ENCODE measurements at places on chromosomes 1 and 21.
A peak's percentile ranks its signal among the peaks of the same experiment; 100 is the strongest.

DNA sequence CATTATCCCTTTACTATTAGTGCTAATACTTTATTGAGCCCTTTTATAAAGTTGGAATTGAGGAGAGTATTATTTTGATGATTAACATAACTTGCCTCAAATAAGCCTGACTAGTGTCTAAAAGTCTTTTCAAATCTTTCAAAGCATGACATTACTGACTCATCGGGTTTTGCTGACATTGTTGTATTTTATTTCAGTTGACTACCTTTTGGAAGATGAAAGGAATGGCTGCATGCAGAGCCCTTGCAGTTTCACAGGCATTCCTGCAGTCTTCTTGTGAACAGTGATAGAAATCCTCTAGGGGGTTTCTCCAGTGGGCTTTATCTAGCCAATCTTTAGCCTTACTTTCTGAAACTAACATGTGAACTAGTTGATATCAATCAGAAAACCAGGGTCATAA lies 43.0 kb upstream of the TMEM61 start:
- no peak for DNase-seq

- peak; percentile 12 for DNase-seq
These were observed at the start of gene WNT9A for GRCh38 chr1:227947676-227948492. TSS of gene WNT9A (minus strand) at chr1:227947932. CDS start at chr1:227947887, 45 bp downstream.

DNA sequence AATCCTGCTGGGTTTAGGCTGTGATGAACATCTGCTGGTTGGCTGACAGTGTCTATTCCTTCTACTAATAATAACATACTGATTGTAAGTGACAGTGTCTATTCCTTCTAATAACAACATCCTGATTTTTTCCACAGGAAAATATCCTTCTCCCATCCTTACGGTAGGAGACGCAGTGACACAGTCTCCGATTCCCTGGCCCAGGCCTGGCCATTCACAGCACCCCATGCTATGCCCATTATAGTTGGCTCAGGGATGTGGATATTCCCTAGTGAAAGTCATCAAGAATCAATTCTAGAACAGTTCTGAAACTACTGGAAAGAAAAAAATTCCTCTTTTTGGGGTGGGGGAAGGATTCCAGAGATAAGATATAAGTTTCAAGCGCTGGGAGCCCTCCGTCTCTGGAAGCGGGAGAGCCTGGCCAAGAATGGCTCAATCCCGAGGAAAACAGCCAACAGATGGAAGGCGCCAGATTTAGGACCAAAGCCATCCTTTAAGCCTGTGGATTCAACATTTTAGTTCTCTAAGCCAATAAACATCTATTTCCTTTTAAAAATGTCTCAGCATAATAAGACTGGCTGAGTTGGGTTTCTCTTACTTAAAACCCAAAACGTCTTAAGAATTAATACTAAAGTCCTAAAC lies 88.6 kb downstream of the GPATCH2 start:
- DNase-seq = no peak

- DNase-seq = no peak
These were observed 80.9 kb upstream of the ZC3H12A start for GRCh38 chr1:37393173-37394120.

DNA sequence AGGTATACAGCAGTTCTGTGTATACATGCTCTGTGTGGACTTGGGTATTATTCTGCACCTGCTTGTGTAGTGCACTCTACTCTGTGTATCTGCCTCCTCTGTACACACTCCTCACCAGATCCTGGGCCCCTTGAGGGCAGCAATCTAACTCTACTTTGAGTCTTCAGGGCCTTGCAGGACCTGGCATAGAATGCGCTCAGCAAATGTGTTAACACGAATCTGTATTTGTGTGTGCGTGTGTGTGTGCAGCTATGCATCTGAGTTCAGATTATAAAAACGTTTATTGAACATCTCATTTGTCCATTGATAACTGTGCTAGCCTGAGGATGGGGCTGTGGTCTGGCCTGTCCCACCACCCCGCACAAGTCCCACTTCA lies 3.9 kb upstream of the MEF2D start:
- DNase-seq = no peak

DNA sequence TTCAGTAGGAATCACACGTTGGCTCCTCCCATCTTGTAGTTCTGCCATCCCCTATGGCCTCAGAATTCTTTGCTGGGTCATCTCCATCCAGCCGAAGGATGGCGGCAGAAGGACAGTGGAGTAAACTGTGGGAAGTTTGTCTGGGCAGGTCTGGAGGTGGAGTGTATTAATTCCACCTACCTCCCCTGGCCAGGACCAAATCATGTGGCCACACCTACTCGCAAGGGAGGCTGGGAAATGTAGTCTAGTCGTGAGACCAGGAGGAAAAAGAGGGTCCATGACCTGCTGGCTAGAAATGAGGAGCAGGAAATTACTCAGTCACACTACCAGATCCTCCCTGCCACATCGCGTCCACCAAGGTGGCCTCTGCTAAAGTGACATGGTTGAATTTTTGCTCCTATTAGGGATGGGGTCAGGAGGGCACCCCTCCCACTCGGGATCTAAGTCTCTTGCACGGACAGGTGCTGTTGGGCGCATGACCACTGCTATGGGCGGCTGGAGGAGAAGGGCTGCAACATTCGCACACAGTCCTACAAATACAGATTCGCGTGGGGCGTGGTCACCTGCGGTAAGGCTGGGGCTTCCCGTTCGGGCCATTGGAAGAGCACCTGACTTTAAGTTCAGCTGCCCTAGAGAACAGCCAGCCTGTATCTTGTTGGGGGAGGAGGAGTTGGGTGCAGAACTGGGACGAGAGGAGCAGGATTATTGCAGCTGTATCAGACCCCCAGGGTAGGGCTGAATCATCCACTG lies 19.5 kb downstream of the PLA2G5 start:
- DNase-seq = no peak

GRCh38 chr1:3633344-3634058 lies 8.7 kb downstream of the TPRG1L start:
- no peak for DNase-seq

DNA sequence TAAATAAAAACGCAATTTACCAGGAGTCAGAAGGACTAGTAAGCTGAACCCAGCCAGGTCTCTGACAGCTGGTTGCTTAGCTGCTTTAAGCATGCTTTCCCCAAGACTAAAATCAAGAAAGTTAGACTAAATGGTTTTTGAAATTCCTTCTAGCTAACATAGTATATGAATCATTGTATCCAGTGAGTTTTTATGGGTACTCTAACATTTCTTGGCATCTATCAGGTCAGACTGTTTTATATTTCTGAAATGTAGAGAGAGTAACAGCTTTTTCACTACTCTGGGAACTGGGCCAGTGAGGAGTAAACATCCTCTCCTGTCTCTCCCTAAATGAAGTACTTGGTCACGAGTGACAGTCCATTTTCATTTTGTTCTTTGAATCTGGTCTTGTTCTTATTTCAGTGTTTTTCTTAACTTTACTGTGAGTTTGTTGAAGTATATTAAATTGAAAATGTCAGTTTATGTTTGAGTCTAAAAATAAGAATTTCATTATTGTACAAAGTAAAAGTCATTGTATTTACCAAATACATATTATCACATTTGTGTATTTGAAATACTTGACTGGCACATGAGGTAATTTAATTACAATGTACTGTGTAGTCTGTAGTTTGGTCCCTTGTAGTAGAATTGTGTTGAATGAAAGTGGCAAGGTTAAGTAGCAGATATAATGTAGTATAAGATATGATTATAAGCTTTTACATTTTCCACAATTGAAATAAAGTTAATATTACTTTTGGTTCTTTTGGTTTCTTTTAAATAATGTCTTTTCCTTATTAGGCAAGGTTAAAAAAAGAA lies 47.6 kb downstream of the PKN2 start:
- DNase-seq = no peak

GRCh38 chr1:13842497-13842896 lies 142.5 kb downstream of the PRDM2 start:
- no peak for DNase-seq

- DNase-seq = no peak
These were observed 119.1 kb downstream of the KCNN3 start for GRCh38 chr1:154750681-154751665.

GRCh38 chr1:98316286-98316905 lies 345.1 kb upstream of the SNX7 start:
- DNase-seq = no peak

DNA sequence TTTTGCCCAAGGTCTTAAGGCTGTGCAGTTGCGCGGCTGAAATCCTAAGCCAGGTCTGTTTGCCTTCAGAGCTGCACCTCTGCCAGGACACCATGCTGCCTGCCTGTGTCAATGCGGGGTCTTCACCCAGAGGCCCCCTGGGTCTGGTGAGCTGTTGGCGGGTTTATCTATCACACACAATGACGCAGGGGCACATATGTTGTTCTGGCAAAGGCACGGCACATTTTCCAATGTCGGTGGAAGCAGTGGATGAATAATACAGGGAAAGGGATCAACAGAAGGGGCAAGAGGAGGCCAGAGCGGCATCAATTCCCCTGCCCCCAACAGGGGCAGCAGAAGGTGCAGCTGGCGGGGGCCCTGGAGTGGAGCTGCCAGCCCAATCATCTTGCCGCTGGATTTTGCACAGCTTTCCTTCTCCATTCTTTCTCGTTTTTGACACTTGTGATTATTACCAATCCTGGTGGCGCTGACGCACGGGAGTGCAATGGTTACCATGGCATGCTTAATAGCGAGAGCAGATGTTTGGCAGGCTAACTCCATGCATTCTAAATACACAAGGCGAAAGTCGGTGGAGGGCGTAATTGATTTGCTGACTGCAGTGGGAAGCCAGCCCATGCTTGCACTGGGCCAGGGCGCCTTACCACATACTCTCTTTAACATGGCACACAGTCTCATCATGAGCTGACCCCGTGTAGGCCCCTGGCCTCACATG lies 45.8 kb upstream of the CYP2J2 start:
- no peak for DNase-seq

DNA sequence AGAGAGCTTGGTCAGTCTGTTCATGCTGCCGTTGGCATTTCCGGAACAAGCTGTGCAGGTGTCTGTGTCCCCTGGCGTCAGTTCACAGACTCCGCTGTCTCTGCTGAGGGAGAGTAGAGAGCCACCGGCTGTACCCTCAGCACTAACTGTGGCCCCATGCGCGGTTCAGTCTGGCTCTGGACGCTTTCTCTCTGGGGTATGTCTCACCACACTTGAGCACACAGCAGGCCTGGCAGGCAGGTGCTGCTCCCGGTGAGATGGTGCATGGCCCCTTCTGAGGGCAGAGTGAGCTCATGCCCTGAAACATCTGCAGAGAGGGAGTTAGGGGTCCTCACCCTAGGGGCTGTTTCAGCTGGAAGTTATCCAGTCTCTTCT lies 60.0 kb upstream of the TLR5 start:
- no peak for DNase-seq

- no peak for DNase-seq
These were observed 12.3 kb downstream of the CAPN9 start for GRCh38 chr1:230759369-230760065.

GRCh38 chr1:43267818-43268425 lies 1.9 kb upstream of the TMEM125 start:
- DNase-seq = no peak

DNA sequence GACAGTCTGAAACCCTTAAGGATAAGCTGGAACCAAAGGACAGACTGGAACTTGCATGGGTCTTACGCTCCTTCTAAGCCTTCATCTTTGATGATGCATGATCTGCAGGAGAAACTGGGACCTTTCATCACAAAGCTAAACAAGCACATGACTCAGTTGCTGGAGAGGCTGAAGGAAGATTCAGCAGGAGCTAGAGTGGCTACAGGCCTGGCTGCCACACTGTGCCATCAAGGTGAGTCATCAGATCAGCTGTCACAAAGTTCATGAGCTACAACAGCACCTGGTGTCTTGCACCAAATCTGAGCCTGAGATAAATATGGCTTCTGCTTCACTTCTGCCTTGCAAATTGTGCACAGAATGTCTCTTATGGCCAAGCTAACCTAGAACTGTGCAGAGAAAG lies 95.5 kb upstream of the MARK1 start:
- no peak for DNase-seq

- DNase-seq = peak; percentile 22
These were observed 367 bp downstream of the WNT2B start for GRCh38 chr1:112509005-112509659.

DNA sequence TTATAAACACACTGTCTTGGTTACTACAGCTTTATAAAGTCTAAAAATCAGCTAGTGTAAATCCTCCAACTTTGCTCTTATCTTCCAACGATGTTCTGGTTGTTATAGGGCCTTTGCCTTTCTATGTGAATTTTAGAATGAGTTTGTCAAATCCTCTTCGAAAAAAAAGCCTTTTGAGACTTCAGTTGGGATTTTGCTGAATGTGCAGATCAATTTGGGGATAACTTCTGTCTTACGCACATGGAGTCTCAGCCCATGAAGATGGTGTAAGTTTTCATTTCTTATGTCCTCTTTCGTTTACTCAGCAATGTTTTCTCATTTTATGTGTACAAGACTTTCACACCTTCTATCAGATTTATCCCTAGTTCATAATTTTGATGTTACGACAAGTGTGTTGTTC lies 64.8 kb upstream of the ADARB1 start:
- DNase-seq = no peak

- no peak for DNase-seq
These were observed 578.5 kb downstream of the USP25 start for GRCh38 chr21:16308269-16308668.

DNA sequence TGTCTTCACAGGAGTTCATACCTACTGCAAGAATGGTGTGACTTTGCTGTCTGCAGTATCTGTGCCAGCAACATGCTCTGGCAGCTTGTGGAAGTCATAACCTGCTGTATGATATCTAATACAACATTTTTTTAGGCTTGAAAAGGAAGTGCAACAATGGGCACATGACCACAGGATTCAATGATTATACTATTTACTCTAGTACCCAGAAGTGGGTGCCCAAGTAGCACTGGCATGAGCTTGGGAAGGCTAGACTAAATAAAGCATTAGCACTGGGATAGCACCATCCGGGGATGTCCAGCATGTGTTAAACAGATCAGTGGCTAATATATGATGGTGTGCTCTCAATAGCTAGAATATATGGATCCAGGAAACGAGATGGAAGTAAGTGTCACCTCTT lies 98.6 kb upstream of the PDE4B start:
- DNase-seq = no peak

DNA sequence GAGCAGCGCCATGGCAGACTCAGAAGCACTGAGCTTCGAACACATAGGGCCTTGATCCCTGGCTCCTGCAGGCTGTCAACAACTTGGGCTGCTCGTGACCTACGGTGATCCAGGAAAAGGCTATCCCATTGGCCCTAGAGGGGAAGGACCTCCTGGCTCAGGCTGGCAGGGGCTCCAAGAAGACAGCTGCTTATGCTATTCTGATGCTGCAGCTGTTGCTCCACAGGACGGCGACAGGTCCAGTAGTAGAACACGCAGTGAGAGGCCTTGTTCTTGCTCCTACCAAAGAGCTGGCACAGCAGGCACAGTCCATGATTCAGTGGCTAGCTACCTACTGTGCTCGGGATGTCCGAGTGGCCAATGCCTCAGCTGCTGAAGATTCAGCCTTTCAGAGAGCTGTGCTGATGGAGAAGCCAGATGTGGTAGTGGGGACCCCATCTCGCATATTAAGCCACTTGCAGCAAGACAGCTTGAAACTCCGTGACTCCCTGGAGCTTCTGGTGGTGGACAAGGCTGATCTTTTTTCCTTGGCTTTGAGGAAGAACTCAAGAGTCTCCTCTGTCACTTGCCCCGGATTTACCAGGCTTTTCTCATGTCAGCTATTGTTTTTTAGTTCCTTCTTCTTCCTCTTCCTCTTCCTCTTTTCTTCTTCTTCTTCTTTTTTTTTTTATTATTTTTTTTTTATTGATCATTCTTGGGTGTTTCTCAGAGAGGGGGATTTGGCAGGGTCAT lies 18.9 kb downstream of the ITLN2 start:
- no peak for DNase-seq

GRCh38 chr1:101820071-101820470 lies 176.7 kb downstream of the OLFM3 start:
- DNase-seq = no peak

Measured in stimulated activated CD4-positive, alpha-beta T cell treated with anti-CD3 and anti-CD28 coated beads, Interleukin-4, amount 100 ng/mL, for 4 hours (primary cell).